ENCODE measurements at places on chromosomes 7 and 10.

DNA sequence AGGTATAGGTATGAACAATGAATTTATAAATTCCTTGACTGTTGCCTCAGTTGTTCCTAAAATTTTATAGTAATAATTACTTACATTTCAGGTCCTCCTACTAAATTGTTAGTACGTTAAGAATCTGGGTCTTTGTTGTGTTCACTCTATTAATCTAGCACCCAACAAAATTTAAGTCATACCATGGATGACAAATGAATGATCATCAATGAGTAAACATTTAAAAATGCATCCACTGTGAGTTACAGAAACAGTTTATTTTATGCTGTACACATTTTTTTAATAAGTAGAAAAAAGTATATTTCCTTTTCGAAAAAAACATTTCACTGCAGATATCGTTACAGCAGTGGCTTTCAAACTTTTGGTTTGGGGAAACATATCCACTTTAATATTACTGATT is 265.2 kb downstream of the PCLO start:
- no peak for DNase-seq

- no peak for DNase-seq
These were observed 171.9 kb downstream of the RPS24 start for GRCh38 chr10:78205457-78206016.

- no peak for DNase-seq
These were observed 256.9 kb upstream of the CDC14C start for GRCh38 chr7:48667407-48667806.

- no peak for DNase-seq
These were observed 851 bp upstream of the GOT1 start for GRCh38 chr10:99431190-99431760.

- DNase-seq: no peak
These were observed 21.2 kb downstream of the TLX1 start for GRCh38 chr10:101152316-101152715.

DNA sequence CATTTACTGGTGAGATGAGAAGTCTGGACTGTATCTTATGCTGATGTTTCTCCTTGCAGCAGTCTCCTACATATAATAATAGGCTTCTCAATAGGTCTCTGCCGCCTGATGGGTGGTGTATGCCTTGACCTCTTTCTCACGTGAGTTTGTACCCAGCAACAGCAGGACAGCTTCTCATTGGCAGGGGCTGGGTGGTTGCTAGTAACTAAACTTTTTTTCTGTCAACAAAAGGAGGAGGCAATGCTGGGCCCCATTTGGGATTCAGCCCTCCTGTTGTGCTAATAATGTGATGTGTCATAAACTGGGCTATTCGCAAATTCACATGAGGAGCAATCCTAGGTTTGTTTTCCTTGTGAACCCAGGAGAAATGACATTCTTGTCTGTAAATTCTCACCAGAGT is 533.6 kb downstream of the GATA3 start:
- DNase-seq: no peak

DNA sequence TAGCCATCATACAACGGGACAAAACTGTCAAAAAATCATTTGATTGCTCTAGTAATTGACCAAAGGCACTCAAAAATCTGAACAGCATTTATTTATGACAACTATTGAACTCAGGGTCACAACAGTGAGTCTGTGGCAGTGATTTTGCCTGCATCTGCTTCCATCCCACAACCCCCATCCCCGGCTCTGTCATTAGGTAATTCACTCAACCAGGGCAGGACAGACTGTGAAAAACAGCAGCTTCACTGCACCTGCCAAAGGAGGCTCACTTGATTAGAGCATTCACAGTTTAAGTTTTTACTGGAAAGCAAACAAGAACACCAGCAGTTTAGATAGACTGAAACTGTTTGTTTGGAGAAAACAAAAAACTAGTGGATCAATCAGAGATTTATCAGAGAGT is 22.2 kb downstream of the NRCAM start:
- no peak for DNase-seq

DNA sequence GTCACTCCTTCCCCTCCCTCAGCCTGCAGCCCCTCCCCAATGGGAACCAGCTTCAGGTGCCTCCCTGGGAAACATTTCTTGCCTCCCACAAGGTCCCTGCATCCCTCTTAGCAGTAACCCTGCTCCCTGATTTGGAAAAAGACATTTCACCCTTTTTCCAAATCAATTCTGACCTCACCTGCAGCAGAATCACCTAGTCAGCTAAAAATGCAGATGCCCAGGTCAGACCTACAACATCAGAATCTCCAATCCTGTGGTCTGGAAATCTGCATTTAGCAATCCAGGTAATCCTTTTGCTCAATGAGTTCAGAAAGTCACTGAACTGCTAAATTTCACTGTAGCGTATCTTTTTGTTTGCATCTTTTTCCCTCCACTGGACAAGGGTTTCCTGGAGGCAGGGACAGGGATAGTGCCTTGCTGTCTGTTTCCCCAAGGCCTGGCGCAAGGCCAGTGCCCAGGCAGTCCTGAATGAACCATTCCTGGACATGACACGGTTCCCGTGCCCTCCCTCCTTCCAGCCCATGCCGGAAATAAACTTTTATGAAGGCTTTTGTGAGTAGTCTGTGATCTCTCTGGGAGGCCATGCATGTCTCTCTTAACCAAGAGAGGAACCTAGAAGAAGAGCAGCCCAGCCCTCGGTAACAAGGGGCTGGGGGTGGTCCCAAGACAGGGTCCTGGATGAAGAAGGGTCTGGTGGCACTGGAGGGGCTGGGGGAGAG is 44.0 kb downstream of the COL13A1 start:
- DNase-seq: peak; percentile 81

DNA sequence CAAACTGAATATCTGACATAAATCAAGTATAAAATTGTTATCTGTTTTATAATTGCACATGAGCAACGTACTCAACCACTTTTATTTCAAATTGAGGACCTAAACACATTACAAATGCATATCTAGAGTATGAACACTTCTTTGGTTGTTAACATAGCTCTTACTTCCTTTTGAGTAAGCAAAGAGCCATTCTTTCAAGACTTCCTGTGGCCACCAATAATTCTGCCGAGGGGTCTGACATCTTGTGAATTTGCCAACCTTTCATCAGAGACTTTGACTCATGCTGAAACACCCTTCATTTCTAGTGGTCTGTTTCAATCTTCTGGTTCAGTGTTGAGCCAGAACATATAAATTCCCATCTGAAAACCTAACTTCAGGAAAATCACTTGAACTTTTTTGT is 59.4 kb downstream of the CDK14 start:
- DNase-seq: peak; percentile 85

- DNase-seq: no peak
These were observed 169.3 kb upstream of the MALRD1 start for GRCh38 chr10:18879284-18879683.
